ENCODE measurements at places on chromosomes 16 and 17.

DNA sequence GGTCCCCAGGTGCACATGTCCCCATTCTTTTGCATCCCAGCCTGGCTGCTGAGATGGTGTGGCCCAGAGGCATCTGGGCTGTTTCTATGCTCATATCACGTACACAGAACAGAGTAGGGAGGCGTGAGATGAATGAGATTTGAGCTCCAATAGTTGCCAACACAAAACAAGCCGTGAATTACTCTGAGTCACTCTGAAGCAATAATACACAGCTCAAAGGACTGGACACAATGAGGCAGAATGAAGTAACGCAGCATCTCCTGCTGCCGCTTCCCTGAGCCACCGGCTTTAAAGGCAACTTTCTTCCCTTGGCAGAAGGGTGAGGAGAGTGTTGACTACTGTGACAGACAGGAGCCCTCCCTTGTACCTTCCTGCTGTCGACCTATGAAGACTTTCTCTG lies 33.9 kb upstream of the CLEC18B start:
- no peak for DNase-seq

- no peak for DNase-seq
Observed at GRCh38 chr17:77111934-77112296, 28.9 kb upstream of the SEC14L1 start.

DNA sequence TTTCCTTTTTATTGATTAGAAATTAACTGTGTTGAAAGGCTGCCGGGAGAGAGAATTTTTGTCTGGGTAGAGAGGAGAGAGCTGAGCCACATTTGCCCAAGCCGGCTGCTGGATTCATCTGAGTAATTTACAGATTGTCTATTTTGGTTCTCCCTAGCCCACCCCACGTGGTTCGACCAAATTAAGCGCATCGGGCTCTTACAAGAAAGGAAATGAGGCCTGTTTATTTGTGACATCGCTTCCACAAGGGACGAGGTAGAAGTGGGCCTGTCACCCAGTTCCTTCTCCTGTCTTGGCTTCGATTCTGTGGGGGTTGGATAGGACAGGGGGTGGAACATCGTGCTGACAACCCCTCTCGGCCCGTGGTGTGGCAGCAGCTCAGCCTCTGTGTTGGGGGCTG lies 42.9 kb downstream of the SYT17 start:
- DNase-seq = no peak

DNA sequence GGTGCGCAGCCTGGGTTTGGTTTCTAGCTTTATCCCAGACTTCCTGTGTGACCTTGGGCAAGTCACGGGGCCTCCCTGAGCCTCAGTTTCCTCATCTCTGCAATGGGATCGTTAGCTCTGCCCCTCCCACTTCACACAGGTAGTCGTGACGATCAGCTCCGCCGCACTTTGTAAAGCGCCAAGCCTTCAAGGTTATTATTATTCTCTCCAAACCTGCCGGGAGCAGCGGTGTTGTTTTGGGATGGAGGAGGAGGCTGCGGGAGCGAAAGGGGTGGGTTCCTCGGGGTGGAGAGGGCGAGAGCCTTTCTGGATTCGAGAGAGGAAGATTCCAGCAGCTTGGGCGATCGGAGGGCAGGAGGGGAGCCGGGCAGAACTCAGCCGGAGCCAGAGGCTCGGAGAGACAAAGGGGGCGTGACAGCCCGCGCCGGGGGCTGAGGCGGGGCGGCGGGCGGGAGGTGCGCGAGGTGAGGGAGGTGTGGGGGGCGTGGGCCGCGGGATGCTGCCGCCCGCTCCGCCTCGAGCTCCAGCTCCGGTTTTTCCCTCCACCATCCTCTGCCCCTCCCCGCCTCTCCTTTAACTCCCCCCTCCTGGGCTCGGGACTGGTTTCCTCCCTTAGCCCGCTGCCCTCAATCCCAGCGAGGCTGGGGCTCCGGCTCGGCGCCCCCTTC lies at the start of gene EFNB3:
Gene EFNB3 (plus strand): TSS at position 602 of the 668 bp plus-strand sequence. CDS start 397 bp downstream, outside the sequence.
- DNase-seq = peak; percentile 81

DNA sequence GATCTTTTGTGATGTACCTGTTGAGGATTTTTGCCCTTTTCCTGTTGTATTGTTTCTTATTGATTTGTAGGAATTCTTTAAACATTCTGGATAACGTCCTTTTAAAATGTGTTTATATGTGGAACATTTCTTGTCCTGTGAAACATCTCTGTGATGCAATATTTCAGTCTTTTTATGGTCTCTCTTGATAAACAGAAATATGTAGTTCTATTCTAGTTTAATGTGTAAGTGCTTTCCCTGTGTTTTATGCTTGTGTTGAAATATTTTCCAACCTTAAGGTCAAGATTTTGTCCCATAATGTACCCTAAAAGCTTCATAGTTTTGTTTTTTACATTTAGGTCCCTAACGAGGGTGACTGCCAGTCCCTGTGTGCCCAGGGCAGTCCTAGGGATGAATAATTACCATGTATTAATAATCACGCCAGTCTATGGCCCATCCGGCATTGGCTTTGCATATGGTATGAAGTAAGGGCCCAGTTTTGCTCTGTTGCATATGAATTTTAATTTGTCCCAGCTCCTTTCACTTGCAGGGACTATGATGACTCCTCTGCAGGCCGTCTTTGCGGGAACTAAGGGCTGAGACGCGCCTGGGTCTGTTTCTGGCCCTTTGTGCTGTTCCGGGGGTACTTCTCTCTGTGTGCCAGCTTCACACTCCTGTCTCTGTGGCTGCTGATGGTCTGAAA lies 44.2 kb downstream of the RPTOR start:
- DNase-seq = peak; percentile 15

DNA sequence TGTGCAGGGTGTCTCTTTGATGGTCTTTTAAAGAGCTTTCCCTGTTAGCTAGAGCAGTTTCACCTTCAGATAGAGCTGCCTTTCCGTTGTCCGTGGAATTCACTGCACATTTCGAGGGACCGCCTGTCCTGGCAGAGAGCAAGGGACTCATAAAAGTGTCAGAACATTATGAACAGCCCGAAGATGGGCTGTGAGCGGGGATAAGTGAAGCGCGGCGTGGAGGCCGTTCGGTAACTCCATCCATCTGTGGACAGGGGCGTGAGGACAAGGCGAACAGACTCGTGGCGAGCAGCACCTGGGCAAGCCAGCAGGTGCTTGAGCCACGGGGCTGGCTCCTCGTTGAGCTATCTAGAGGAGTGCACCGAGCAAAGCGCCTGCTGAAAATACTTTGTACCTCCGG lies 371.2 kb downstream of the MAF start:
- no peak for DNase-seq

DNA sequence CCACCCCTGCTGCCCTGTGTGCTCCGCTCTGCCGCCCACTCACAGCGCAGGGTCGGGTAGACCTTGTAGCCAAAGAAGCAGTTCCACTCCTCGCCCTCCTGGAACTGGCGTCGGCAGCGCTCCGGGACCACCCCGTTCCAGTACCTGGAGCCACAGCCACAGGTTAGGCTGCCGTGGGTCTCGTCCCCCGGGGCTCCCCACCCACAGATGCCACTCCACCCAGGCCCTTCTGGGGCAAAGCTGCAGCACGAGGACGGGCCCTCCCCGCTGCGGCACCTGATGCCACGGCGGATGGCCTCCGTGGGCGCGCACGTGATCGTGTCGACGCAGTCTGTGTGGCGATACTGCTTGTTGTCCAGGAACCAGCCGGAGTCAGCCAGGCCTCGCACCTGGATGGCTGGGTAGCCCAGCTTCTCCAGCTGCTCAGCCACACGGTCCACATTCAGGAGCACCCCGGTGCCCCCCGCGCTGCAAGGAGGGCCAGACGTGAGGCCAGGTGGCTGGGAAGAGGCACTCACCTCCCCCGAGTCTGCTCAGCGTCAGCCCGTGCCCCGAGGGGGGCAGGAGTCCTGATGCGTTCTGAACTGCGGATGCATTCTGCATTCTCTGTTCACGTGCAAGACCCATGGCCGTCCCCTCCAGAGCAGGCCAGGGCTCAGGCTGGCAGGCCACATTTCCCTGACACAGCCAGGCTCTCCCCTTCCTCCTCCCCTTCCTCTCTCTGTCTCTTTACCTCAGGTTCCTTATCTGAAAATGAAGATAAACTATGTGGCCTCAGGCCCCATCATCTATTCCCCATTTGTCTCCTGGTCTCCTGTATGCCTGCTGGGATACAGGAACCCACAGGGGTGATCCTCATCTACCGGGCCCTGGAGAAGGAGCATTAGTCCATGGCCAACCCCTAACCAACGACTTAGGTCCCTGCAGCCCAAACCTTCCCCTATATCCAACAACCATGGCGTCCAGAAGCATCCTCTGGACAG lies 4.1 kb downstream of the NOTUM start:
- DNase-seq = no peak

DNA sequence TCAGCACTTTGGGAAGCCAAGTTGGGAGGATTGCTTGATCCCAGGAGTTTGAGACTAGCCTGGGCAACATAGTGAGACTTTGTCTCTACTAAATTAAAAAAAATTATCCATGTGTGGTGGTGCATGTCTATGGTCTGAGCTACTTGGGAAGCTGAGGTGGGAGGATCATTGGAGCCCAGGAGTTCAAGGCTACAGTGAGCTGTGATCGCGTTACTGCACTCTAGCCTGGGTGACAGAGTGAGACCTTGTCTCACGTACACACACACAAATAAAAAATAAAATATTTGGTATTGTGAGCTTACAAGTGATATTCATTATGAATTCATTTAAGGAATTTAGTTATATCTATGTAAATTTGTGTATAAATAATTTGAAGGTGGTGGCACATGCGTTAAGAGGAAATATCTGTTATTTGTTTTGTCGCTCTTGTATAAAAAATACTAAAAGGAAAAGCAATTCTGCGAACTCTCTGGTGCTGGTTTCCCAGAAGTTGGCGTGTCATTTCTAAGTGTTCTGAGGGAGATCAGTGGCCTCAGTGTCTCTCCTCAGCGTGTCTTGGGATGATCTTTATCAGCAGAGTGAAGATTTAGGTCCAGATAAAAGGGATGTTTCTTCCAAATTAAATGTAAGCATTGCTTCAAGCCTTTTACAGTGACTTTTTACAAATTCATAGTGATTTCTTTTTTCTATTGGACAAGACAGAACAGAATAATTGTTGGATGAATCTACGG lies 187.6 kb downstream of the FTO start:
- no peak for DNase-seq

DNA sequence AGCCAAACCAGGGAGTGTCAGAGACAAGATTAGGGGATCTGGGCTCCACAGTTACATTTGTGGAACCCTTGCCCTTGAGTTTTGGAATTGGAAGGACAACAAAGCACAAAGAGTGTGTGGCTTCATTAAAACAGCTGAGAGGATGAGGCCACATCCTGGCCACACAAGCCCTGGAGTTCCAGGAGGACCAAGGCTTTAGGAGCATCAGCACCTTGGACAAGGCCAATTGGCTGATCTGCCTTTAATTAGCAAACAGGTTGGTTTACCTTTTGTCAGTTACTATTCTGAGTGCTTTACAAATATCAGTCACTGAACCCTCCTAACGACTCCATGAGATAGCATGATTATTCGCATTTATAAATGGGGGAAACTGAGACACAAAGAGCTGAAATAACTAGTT lies 54.7 kb downstream of the SLC6A2 start:
- DNase-seq = peak; percentile 45

- no peak for DNase-seq
Observed at GRCh38 chr17:54983260-54983659, 14.7 kb downstream of the STXBP4 start.

DNA sequence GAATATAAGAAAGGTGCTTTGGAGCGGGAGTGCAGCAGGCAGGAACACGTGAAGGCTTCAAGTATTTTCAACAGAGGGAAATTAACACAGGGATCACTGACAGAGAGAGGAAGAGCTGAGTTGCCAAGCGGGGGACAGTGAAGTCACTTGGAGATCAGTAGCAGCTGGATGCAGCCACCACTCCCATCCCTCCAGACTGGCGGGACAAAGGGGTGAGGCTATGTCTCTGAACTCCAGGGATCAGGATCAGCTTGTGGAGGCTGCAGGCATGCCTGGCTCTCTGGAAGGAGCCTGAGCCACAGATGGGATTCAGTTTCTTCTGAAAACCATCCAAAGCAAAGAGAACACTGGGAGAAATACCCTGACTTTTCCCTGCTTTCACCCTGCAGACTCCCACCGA lies 113.7 kb upstream of the IRX3 start:
- no peak for DNase-seq

DNA sequence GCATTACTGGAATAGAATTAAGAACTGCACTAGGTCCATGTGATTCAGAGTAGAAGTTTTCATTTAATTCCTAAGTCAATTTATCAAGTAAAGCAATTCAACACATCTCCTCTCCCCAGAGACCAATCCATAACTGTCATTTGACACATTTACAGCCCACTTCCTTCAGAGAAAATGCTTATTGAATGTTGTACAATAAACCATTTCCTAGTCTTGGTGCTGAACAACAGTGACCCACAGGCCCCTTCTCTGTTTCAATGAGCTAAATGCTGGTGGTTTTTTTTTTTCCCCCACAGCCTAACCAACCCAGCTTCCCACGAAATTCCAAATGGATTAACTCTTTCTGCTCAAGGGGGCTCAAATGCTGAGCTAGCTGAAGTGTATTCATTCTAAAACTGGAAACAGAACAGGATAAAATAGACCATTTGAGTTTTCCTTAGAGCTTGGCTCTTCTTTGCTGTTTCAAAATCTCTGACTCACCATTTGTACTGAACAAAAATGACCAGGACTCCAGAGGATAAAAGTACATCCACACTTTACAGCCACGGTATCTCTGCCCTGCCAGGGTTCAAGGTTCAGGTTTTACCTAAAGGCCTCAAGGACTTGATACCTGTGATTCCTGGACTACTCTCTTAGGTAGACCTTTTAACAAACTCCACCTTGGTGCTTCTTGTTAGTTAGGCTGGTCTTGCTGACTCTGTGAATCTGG lies 62.3 kb downstream of the TMEM100 start:
- peak; percentile 52 for DNase-seq

Measured in lung (tissue), 17 donors.